ENCODE measurements at places on chromosomes 3 and 15.

- DNase-seq, result no peak
Measured at GRCh38 chr3:38121832-38122461, 15.0 kb downstream of the ACAA1 start.

DNA sequence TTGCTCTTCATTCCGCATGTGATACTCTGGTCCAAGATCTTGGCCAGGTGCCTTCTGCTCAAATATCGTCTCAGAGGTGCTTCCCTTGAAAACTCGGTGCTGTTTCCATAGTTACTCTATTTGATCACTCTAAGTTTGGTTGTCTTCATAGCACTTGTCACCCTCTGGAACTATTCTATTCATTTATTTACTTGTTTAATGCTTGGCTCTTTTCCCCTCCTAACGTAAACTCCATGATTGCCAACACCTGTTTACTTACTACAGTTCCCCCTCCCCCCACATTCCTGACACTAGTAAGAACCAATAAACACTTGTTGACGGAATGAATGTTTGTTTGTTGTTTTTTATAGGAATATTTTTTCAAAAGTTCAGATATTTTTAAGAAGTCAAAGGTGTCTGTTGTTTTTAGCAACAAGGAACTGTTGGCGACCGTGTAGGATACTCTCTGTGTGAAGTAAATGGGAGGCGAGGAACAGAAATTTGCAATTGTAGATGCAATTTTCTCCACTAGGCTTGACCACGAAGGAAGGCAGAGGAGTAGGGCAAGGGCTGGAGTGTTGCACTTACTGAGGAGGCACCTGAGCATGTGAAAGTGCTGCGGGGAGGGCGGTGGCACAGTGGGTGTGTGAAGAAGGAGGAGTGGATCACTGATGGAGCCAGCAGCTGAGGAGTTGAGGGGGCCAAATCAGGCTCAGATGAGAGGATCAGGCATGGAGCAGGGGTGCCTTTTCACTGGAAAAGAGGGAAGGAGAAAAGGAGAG lies 48.4 kb downstream of the MOBP start:
- DNase-seq, result no peak

- no peak for DNase-seq
Measured at GRCh38 chr15:60313906-60314305, 83.9 kb downstream of the ANXA2 start.

DNA sequence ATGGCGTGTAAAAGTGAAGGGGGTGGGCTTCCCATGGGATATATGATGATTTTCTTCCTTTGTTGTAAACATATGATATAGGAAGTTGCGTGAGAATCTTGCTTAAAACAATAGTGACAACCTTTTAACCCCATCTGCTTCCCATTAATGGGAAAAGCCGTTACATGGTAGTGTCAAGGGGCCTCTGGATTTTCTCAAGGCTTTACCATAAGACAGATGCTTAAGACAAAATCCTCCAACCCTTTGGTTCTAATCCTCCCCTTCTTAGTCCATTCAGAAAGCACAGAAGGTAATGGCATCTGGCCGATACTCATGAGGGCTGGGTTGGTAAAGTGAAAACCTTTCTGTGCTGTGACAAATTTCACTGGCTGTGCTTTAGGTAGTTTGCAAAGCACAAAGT lies 25.0 kb downstream of the DPH3 start:
- no peak for DNase-seq

GRCh38 chr3:12443781-12444522 lies 40.3 kb upstream of the TSEN2 start:
- no peak for DNase-seq

GRCh38 chr15:101264011-101264410 lies 12.2 kb upstream of the CHSY1 start:
- no peak for DNase-seq

DNA sequence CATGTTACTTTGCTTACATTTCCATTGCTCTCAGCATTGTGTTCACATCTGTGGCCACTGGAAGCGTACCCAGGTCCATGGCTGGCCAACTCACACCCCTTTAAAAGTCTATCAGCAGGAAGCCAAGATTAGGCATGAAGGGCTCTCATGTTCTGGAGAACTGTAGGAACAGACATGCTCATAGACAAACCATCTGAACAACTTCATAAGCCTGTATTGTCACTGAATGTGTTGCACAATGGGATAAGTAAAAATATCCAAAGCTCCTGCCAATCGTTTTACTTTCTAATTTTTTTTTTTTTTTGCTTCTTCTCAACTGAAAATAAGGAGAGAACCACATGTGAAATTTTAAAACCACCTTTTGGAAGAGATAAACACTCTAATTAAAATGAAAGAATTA lies 6.4 kb downstream of the RPLP1 start:
- DNase-seq, result no peak

- no peak for DNase-seq
Measured at GRCh38 chr3:96657710-96658109, 156.7 kb upstream of the EPHA6 start.

- DNase-seq, result no peak
Measured at GRCh38 chr15:45425135-45425534, 46.8 kb upstream of the GATM start.

DNA sequence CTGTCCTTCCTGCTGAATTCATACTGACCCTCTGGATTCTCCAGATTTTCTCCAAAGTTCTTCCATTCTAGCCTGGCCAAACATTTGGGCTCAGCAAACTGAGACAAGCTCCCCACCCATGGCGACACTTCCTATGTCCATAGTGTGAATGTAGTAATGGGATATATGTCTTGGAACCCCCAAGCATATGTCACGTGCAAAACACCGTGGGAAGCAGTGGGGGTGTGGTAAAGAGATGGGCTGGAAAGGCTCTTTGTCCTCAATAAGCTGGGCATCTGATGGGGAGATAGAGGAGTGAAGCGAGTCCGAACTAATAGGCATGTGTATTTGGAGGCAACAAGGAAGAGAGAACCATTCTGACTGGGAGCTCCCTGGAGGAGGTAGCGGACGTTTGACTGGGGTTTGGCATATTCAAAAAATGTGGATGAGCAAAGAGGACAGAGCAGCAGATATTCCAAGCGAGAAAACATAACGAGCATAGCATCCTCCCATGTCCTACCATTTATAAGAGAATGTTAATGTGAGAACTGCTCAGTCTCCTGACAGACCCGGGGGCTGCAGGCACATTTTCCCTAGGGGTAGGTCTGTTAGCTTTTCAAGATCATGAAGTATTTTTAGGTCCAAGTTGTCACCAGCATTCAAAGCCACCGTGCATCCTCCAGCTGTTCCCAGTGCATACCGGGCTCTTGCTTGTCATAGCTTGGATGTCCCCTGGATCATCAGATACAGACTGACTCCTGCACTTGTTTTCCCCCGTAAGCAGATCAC lies 25.6 kb downstream of the TPM1 start:
- no peak for DNase-seq

DNA sequence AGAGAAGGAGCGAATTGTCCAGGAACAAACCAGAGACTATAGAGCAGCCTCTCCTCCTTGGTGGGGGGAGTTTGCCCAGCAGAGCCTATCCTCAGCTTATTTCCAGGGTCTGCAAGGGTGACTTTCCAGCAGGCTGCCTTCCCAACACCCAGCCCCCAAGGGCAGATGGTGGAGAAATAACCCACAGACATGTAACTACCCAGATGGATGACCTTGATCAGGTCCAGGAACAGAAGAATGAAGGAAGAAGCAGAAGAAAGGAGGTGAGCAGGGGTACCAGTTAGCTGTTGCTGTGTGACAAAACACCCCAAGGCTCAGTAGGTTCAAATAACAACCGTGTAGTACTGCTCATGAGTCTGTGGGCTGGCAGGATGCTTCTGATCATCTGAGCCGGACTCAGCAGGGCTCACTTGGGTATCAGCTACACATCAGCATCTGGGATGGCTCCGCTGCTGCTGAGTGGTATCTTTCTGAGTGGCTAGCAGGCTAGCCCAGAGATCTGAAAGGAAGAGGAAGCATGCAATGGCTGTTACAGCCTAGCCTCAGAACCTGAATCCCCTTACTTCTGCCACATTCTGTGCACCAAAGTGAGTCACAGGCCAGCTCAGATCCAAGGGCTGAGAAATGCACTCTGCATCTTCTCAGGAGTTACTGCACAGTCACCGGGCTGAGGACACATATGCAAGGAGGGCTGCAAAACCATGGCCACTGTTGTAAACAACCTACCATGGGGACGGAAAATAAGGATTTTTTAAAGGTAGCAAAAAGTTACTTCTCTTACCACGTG lies 22.2 kb upstream of the TXNRD3 start:
- no peak for DNase-seq

DNA sequence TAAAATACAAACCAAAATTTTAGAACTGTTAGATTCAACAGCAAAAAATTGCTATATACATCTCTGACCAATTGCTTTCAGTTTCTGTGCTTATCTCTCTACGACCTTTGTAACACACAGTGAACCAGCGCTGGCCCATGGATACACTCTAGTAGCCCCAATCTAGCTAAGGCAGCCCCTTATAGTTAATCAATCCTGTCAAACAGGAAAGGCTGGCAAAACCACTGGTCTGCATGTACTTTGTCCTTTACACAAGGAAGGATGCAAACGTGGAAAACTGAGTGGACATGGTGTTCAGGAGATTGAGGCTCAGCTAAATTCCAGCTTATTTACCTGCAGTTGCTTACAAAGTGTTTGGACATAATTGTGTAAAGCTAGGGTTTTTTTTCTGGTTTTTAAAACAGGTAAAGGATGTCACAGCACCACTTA lies 25.9 kb downstream of the ADGRG7 start:
- DNase-seq, result no peak

- DNase-seq, result peak; percentile 60
Measured at GRCh38 chr3:157239082-157239704, 79.2 kb upstream of the CCNL1 start.

DNA sequence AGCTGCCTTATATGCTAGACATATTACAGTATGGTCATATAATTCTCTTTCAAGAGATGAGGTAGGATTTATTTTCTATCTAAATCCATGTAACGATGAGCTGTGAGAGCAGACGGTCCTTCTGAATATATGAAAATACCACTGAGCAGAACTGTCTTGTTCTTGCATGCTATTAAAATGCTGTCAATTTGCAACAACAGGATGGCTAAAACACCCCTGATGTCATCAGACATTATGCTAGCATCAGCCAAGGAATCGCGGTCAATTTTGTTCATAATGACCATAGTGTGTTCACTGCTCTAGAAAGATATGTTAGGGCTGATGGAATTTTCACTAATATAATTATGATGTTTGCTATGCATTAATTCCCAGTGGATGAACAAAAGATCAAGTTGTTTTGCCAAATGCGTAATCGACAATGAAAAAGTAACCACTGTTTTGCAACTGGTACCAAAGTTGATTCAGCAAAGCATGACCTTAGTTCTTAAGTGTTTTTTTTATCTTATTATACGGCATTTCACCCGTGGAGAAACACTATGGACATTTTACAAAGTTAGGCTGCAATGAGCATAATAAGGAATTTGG lies 765.4 kb upstream of the NR2F2 start:
- no peak for DNase-seq

GRCh38 chr3:113285226-113285625 lies 73.9 kb downstream of the BOC start:
- no peak for DNase-seq

DNA sequence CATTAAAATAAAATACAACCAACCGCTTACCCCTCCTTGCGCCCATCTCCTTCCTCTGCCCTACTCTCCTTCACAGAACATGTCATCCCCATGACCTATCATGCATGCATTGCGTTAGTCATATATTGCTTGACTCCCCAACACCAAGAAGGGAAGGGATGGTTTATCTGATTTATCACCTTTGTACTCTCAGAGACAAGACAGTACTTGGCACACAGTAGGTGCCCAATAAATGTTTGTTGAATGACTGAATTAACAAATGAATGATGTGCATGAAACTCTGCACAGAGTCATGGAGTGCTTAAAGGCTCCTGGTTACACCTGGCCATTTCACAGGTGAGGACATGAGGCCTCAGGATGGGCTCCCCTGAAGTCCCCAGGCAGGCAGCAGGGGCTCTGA lies 59.7 kb downstream of the IQSEC1 start:
- no peak for DNase-seq

GRCh38 chr3:48428088-48428571 lies 1.8 kb downstream of the PLXNB1 start:
- no peak for DNase-seq

DNA sequence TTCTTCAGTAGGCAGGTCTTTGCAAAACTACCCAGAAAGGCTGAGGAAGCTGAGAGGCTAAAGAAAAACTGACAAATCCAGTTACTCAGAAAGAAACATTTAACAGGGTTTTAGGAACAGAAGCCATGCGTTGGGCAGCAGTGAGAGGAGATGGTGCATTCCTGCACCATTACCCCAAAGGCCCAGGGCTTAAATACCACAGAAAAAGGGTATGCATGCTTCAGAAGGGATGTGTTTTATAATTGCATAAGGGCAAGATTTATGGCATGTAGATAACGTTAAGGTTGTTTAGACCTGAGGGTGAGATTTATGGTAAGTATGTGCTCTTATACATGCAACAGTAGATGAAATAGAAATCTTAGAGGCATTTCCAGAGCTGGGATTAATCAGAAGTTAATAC lies 10.0 kb downstream of the C3orf52 start:
- no peak for DNase-seq

DNA sequence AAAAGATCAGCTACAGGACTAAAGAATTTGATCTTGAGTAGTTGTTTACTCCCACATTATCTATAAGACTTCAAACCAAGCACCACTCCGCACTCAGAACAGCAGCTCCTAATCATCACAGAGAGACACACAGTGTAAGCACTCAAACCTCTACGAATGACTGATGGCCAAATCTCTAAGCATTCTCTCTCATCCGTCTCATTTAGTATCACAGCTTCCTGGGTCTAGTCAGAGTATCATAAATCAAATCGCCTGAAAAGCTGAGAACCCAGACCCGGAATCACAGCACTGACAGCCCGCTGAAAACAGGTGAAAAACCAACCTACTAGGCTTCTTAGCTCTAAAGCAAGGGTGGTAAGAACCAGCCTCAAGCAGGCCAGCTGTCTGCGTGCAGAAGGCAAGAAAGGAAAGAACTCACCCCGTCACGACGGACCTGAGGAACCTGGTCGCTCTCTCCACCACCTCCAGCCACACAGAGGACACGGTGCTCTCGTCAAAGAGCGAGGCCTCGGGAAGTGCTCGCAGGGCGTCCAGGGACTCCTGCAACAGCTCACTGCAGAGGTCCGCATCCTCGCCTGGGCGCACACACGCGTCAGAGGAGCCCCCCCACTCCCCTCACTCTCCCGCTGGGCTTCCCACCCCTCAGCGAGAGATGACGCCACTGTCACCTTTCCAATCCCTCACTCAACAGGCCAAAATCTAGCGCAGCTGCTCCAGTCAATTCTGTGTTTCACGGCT lies 47.9 kb downstream of the HERC2 start:
- DNase-seq, result no peak
